ENCODE measurements at places on chromosomes 3 and 15.
A peak's percentile ranks its signal among the peaks of the same experiment; 100 is the strongest.

- no peak for DNase-seq
Observed at GRCh38 chr3:13415236-13415986, 4.7 kb downstream of the NUP210 start.

DNA sequence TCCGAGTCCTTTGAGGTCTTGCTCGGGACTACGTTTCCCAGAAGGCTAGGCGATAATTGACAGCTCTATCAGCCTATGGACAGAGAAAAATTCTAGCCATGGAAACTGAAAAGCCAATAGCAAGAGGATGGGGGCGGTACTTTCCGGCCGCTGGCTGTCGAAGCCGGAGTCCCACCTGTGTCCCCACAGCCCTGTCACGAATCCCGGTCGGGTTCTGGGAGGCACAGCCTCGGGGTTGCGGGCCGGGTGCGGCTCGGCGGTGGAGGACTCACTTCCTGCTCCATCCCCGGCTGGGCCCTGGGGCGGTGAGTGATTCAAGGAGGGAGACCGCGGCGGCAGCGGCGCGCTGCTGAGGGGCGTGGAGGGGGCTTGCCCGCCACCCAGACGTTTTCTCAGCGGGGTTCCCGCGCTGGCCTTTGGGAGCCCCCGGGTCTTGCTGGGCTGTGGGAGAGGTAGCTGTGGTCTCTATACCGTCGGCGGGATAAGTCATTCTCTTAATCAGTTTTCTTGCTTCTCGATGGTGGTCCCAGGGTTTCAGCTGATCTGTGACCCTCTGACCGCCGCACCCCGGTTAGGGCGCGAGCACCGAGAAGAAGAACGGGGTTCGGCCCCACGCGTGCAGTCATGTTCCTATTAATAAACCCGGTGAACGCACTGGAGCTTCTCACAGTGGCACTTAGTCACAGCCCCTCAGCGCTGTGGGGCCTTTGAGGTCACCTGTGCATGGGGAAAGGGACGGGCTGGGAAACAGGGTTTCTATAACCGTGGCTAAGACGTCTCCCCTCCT lies at the start of gene ZNF774:
TSS of gene ZNF774 (plus strand) at position 178 of the 787 bp plus-strand sequence. CDS start 2,377 bp downstream, outside the sequence.
- DNase-seq, result peak; percentile 80

DNA sequence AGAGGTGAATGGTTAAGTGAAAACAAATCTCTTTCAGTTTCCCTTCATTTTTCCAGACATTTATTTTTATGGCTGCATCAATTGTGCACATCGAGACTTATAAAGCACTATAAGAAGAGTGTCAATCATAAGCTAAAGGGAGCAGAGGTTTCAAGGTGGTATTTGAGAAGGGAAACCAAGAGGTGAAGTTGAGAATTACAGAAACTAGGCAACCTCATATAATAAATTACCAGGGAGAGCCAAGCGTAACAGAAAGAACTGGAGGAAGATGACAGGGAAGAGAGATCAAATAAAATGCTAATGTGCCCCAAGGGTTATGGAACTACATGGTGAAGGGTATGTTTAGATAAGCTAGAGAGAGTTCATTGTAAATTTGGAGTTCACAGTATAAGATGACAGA lies 6.3 kb upstream of the CCDC54 start:
- no peak for DNase-seq

DNA sequence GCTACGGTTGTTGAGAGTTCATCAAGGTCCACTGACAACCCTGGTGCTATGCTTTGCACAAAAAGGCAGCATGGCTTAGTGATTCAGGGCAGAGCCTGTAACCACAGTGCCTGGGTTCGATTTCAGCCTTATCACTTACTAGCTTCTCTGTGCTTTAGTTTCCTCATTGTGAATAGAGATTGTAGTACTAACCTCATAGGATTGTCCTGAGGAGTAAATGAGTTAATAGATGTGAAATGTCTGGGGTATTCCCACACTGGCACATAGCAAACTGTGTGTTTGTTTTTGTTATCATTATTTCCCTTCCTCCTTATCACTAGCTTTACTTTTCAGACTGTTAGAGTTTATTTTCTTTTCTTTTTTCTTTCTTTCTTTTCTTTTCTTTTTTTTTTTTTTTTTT lies 16.3 kb downstream of the CRTAP start:
- DNase-seq, result no peak

DNA sequence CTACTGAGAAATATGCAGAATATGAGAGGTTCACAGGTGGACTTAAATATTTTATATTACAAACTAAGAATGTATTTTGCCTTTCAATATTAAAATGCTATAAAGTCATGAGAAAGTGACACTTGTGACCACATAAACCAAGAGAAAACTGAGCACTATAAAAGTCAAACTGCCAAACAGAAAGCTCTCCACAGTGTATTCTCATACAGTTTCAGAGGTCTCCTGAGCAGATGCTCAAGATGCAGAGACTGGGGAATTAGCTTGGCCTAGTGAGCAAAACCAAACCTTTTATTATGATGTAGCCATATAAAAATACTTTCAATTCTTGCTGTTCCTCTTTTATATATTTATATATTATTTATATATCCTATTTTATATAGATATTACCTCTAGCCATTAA lies 227.8 kb downstream of the TBC1D5 start:
- no peak for DNase-seq

DNA sequence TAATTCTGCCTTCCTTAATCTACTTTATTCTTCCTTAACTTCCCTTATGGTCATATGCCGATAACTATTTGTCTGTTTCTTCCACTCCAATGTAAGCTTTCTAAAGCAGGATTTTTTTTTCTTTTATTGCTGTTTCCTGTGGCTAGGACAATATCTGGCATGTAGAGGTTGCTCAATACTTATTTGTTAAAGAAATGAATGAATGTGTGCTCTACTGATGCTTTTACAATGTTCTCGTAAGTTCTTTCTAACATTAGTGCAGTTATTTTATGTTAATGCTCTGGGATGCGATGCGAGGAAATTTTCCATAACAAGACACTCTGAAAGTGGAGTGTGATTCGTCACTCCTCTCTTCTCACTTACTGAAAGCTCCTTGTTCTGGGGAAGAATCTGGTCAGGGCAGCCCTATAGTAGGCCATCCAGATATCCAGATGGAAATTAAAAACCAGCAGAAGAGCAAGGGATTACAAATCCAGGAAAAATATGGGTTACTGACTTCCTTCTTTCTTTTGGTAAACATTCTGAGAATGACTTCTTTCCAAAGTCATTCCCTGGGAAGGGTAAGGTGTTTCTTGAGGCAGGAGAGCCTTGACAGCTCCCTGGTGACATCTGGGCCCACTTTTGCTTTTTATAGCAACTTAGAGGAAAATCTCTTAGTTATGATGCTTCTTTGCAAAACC lies 420.4 kb downstream of the PDCD6IP start:
- DNase-seq, result no peak

DNA sequence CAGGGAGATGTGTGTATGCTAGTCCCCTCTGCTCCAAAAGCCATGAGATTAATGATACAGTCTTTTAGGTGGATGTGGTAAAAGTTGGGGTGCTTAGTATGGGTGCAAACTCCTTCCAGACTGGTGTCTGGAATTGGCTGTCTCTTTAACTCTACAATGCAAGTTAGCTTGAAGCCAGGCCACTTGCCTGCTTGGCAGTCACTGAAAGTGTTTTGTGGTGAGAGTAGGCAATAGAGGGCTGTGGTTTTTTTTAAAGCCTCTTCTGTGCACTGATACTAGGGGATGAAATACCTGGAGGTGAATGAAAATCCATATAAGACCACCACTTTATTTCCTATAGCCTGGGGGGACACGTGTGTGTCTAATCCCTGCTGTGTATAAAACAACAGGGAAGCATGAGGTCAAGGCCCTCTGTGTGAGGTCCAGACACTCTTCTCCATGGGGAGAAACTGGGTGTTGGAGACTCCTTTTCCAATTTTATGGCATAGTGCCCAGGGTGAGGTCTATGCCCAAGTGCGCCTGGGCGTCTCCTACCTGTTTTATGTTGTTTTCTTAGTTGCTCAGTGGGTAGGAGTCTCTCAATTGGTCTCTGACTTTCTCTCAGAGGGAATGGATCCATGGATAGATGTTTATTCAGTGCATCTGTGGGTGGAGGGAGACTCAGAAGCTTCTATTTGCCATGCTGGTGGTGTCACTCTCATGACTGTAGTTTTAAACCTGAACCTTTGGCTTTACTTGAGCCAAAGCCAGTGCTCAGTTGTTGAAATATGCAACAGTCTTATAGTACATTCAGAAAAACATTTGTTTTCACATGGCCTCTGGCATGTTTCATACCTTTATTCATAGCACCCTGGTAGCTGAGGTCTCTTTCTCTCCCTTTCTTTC lies 327.8 kb upstream of the ATP11B start:
- no peak for DNase-seq

DNA sequence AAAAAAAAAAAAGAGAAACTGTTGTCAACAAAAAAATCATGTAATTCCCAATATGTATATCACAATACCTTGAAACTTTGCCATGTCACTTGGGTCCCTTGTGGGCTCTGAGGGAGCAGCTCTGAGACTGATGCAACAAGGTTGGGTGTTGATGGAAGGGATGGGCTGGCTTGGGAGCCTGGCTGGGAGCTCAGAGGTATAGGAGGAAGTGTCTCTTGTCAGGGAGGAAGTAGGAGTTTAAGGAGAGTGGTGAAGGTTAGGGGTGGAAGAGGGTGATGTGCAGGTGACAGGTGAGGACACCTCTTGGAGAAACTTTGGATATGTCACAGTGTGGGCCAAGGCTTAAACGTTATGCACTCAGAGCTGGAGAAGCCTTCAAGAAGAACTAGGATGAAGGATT lies 2.0 kb upstream of the TM6SF1 start:
- DNase-seq, result no peak

- DNase-seq, result no peak
Observed at GRCh38 chr3:42668413-42668760, 14.9 kb downstream of the ZBTB47 start.

GRCh38 chr3:5262507-5262906 lies 75.0 kb downstream of the EDEM1 start:
- DNase-seq, result no peak

DNA sequence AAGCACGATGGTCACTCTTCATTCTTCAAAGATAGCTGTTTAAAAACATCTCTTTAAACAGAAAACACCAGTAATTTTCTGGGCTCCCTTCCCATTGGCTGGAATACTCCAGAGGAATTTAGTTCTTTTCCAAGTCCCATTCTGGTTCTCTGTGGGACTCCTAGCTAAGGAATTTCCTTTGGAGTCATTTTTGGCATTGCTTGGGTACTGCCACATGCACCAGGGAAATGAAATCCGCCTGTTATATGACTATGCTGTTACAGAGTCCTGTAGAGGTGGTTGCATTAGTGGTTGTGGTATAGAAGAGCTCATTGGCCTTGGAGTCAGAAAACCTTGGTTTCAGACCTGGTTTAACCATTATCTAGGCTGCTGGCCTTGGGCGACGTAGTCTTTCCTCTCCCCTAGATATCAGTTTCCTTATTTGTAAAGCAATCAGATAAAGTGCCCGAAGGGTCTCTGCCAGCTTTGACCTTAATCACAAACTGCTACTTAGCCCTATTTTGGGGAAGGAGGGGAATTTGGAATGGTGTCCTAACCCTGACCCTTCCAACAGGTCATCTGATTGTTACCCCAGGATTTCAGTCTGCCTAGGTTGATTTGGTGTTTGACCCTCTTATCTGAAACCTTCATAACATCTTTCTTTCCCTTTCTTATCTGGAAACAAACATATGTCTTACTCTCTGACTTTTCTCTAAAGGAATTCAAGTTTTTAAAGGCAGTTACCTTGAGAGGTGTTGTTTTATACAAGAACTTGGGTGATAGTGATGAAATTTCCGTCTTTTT lies 13.4 kb downstream of the RTP1 start:
- no peak for DNase-seq

- DNase-seq, result no peak
Observed at GRCh38 chr3:186368176-186368575, 6.1 kb upstream of the DGKG start.

GRCh38 chr3:138113326-138113725 lies 2.1 kb downstream of the DZIP1L start:
- no peak for DNase-seq

DNA sequence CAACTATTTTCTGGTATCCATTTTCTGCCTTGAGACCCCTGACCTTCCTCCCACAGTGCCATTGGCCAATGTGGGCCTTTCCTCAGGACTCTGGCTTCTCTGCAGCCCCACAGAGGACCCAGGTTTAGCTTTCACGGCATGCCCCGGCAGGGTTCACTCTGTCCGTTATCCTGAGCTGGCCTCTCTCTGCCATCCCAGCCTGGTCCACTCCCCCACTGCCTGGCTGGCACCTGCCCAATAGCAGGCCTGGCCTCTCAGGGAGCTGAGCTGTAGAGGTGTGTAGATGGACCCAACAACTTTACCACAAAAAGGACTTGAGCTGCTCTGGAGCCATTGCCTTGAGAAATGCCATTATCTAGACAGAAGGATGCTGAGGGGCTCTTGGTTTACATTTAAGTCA lies 57.5 kb downstream of the SCN10A start:
- no peak for DNase-seq

GRCh38 chr3:188526057-188526456 lies 372.1 kb downstream of the LPP start:
- no peak for DNase-seq

Measured in stimulated activated CD8-positive, alpha-beta memory T cell treated with anti-CD3 and anti-CD28 coated beads, Interleukin-4, amount 100 ng/mL, for 4 hours (primary cell).